ENCODE measurements at places on chromosomes 6 and 20.

- DNase-seq, result no peak
Measured at GRCh38 chr6:39100358-39100757, 14.6 kb downstream of the SAYSD1 start.

DNA sequence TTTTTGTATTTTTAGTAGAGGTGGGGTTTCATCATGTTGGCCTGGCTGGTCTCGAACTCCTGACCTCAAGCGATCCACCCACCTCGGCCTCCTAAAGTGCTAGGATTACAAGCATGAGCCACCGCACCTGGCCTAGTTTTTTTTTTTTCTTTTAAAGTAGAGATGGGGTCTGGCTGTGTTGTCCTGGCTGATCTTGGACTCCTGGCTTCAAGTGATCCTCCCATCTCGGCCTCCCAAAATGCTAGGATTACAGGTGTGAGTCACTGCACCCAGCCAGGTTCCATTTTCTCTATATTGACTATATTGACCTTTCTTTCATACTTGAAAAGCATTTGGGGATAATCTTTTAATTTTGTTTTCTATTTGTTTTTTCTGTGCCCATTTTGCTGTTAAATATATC, 13.3 kb downstream of the PANK2 start:
- no peak for DNase-seq

DNA sequence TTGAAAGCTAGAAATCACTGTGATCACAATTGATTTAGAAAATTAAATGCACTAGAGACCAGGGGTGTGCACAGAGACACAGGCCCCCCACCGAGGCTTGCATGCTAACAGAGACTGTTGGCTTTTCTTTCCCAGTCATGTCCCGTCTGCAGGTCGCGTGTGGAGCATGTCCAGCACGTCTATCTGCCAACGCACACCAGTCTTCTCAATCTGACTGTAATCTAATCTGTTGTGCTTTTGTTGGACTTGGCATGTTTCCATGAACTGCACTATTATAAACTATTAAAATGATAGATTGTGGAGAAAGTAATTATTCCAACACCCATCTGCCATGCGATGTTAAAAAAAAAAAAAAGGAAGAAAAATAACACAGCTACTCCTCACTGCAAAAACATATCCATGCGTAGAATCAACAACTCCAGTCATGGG, 17.7 kb downstream of the MYLIP start:
- no peak for DNase-seq

DNA sequence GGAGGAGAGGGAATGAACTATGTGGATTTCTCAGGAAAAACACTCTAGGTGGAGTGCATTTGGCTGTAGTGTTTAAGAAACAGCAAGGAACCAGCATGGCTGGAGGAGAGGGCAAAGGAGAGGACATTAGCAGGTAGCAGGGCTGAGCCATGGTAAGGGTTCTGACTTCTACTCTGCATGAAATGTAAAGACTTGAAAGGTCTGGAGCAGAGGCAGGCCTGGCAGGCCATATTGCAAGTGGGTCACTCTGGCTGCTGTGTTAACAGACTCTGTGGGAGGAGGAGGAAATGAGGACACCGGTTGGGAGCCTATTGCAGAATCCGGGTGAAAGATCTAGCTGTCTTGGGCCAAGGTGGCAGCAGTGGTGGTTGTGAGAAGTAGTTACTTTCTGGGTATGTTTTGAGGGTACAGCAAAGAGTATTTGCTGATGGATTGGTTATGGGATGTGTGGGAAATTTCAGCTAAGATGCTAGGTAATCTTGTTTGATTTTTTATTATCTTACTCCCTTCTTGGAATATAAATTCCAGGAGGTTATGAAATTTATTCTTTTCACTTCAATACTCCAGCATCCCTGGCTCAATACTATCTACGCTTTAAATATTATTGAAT, 115.9 kb upstream of the BCLAF1 start:
- DNase-seq, result no peak

GRCh38 chr6:148997865-148998264, 251.0 kb downstream of the UST start:
- no peak for DNase-seq

- DNase-seq, result no peak
Measured at GRCh38 chr6:21085211-21085610, 508.3 kb upstream of the SOX4 start.

- DNase-seq, result no peak
Measured at GRCh38 chr6:31580438-31580740, 1.8 kb downstream of the LTB start.

Measured in cortex of kidney (tissue), 1 donor.